Common myeloid progenitor, CD34-positive (primary cell): ENCODE measurements at places on chromosomes 4 and X.

DNA sequence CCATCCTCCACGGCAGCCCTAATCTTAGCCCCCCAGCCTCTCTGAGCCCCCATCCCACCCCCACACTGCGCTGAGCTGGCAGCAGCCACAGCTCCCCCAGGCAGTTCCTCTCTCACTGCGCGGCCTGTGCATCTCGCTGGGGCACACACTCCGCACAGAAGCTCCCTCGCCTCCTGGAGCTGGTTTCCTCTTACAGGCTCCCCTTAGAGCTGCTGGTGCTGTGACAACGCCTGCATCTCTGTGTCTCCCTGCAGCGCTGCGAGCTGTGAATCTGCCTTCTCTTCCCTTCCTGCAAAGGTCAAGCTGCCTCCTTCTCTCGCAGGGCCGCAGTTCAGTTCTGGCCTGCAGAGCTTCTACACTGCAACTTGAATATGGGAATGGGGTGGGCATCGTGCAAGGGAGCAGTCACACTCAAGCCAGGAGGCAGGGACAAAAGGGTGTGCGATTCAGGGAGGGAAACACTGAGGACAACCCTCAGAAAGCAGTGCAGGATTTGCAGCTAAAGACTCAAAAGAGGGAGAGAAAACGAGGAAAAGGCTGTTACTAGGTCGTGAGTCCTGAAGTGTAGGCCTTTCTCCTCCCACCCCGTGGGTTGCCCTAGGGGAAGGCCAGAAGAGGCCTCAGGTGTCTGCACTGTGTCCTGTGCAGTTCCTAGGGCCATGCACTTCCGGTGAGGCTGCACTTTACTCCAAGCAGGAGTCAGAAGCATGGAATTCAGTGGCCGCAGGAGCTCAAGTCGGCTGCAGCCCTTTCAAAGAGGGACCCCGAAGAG lies 87.0 kb downstream of the BCOR start:
- H3K27ac ChIP-seq: no peak overlapping the region
- DNase-seq: peak; percentile 62
- H3K4me1 ChIP-seq: peaks cover 73% of the 10 kb centered on the region
- no peaks in the 10 kb centered on the region for H3K36me3 ChIP-seq

DNA sequence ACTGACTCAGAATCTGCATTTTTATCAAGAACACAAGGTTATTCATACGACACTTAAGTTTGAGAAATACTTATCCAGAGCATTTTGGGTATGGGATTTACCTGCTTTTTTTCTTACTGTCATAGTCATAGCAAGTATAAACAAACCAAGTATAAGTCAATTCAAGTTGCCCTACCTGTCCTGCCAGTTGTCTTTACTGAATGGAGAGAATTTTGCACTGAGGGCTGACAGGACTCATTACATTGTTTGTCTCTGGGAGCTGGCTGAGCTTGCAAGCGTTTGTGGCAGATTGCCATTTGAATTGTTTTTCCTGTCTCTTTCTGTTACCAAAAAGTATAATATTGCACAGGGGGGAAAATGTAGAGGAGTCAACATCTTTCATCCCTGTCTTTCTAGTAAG lies 278.9 kb upstream of the MAGEC2 start:
- DNase-seq: no peak
- no peaks in the 10 kb centered on the region for H3K36me3 ChIP-seq
- H3K27ac ChIP-seq: no peak overlapping the region
- no peaks in the 10 kb centered on the region for H3K27me3 ChIP-seq

DNA sequence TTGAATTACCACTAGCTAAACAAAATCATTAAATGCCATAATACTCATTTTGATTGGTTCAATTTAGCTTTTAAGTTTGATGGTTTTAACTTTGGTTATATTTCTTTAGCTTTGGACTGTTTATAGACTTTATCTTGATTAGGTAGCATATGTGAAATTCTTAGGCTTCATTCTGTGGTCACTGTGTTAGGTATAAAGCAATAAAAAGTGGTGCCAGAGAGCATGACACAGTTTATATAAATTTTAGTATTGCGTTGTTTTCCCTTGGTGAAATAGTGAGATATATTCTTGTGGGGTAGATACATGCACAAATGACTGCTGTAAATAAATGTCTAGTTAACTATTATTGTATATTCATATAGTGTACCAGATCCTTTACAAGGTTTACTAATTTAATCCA lies 474.2 kb upstream of the GRID2 start:
- H3K27ac ChIP-seq: no peak overlapping the region
- no peak overlapping the region for H3K4me3 ChIP-seq
- H3K27me3 ChIP-seq: no peaks in the 10 kb centered on the region
- DNase-seq: no peak
- no peaks in the 10 kb centered on the region for H3K36me3 ChIP-seq
- no peaks in the 10 kb centered on the region for H3K4me1 ChIP-seq

DNA sequence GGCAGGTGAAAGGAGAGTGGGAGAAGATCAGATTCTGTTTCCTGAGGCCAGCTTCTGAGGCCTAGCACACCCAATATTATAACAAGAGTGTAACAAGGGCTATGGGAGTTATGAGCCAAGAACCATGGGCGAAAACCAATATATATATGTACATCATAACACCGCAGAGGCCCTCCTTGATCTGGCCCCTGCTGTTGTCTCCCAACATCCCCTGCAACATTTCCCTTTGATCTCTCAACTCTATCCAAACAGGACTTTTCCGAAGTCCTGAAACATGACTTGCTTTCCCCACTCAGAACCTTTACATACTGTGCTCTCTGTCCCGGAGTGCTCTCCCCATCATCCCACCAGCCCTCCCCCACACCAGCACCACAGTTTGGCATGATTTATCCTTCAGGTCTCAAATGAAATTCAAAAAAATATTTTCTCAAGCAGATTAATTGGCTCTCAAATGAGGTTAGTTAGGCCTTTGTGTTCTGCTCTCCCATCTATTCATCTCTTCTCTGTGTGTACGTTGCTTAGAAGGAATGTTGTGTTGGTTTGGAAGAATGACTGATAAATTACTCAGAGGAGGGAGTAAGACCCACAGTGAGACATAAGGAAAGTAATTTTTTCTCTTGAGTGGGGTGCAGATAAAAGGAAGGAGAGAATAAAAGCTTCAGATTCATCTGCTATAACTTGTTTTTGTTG lies 58.1 kb upstream of the SMIM10 start:
- peaks cover 2% of the 10 kb centered on the region for H3K27me3 ChIP-seq
- DNase-seq: no peak
- no peaks in the 10 kb centered on the region for H3K4me1 ChIP-seq
- no peak overlapping the region for H3K27ac ChIP-seq

DNA sequence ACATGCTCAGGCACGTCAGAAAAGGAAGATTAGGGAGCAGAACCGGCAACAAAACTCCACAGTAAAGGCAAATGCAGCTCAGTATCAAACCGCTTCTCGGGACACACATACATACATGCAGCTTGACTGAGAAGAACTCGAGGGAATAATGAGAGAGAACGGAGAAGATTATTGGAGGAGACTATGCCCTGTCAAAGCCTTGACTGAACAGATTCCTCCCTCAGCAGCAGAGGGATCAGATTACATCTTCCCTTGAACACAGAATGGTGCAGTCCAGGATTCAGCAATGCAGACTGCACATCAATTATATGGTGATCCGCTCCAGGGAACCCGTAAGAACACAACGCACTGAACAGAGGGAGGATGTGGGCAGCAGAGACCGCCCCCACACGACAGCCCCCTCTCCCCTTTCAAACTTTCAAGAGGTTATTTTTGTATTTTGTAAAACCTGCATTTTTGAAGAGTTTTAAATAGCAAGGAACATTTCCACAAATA lies 183.2 kb downstream of the FBXW7 start:
- H3K4me3 ChIP-seq: no peak overlapping the region
- DNase-seq: no peak
- no peak overlapping the region for H3K27ac ChIP-seq
- H3K27me3 ChIP-seq: no peaks in the 10 kb centered on the region
- no peaks in the 10 kb centered on the region for H3K36me3 ChIP-seq

DNA sequence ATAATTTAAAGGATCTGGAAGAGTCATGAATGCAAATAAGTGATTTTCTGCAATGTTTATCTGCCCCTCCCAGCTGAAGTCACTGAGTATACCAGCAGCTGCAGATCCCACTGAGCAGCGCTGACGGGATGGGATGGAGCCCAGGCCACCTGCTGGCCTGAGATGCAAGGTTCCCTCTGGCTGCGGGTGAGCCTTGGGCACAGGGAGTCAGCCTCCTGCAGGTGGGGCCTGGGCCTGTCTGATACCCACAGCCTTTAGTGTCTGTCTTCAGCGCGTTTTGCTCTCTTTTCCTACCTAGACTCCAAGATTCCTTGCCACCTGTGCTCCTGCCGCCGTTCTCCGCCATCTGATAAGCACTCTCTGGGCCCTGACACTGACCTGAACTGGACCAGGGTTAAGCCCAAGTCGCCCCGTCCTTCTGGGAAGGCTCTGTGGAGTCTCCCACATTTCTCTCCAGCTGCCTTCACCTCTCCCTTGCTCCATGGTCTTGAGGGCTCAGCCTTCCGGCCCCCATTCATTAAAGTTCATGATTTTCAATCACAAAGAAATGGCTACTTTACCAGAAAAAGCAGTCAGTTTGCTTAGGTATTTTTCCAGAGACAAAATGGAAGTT lies 223.1 kb upstream of the FAT1 start:
- no peaks in the 10 kb centered on the region for H3K36me3 ChIP-seq
- H3K27ac ChIP-seq: no peak overlapping the region
- H3K27me3 ChIP-seq: no peaks in the 10 kb centered on the region
- H3K4me1 ChIP-seq: no peaks in the 10 kb centered on the region
- no peak overlapping the region for H3K4me3 ChIP-seq
